ENCODE measurements at places on chromosomes 5 and 9.

DNA sequence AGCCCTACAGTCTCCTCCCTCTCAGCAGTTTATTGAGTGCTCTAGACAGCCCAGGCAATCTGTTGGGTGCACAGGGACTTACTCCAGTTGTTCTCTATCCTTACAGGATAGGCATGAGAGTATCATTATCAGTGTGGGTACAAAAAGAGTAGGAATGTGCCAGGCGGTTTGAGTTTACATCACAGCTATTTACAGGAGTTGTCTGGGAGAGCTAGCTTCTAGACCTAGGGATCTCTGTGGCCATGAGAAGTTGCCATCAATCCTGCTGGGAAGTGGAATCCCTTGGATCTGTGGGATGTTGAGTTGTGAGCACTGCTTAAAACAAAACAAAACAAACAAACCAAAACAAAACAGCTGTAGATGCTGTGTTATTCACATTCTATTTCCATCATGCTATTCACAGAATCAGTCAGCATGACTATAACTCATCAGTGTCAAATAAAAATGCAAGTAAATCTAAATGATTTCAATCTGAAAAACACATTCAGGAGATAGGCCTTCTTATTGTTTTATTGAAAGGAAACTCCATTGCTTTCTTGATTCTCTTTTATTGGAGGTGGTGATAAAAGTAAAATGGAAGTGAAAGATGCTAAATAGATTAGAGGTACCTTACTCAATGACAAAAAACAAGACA, 552.4 kb upstream of the ZNF608 start:
- DNase-seq, result no peak

GRCh38 chr9:21030389-21031035, 928 bp downstream of the HACD4 start:
- DNase-seq, result no peak

DNA sequence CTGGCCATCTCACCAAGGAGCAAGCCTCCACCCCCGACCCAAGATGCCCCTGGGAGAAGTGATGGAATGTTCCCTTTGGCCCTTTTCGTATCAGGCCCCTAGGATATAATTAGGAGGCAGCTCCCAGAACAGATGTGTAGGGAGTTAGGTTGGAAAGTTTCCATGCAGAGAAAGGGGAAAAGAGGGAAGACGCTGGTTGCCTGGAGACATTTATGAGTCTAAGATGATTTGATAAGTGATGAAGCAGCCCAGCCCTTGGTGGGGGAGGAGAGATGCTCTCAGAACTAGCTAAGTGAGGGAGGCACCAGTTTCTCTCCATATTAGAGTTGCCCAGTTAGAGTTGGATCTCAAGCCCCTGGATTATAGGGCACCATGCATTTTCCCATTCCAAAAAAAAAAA, 137.5 kb downstream of the GNA14 start:
- DNase-seq, result no peak

GRCh38 chr5:72506158-72506549, 1.1 kb downstream of the ZNF366 start:
- no peak for DNase-seq

DNA sequence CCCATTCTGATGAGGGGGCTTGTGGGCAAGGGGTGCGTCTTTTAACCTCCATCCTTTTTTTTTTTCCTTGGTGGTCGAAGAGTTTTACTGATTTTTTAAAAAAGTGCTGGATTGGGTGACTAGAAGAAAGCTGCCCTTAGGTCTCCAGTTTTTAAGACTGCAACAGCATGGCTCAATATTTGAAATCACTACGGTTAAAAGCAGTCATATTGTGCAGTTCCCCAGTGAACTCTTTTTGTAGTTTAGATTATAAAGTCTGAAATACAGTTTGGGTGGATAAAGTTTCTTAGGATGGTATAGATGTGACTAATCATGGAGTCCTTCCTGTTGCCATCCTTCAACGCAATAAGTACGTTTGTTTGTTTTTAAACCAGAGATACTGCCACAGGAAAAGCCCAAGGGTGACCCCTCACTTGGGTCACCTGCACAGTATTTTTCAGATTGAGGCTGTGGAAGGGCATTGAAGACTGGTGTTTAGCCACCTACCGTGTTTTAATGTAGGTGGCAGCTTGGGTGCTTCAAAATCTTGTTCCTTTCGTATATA, 520 bp upstream of the DHFR start:
- DNase-seq, result no peak

DNA sequence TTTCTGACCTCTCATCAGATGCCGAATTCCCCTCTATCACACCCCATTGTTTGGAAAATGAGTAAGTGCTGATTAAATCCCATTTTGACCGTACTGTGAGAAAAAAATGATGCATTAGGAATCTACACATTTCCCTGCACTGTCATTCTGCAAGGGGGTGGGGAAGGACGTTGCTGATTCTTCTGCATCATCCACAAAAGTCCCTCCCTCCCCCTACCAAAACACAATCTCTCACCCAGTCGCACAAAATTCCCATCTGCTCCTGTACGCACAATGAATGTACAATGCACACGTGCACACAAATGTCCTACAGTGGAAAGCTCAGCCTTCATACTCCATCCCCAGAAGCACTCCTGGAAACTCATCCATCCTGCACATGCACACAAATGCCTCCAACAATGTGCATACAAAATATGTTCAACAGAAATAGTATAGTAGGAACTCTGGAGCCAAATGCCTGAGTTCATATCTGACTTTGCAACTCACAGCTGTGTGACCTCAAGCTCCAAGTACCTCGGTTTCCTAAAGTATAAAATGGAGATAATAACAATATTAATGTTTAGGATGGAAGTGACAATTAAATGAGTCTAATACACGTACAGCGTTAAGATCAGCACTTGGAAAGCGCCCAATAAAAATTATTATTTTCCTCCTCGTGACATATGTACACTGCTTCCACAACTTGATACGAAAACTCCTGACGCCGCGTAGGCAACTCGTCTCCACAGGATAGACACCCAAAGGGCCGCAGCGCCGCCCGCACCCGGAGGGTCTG, 809 bp downstream of the TNIP1 start:
- peak; percentile 58 for DNase-seq

DNA sequence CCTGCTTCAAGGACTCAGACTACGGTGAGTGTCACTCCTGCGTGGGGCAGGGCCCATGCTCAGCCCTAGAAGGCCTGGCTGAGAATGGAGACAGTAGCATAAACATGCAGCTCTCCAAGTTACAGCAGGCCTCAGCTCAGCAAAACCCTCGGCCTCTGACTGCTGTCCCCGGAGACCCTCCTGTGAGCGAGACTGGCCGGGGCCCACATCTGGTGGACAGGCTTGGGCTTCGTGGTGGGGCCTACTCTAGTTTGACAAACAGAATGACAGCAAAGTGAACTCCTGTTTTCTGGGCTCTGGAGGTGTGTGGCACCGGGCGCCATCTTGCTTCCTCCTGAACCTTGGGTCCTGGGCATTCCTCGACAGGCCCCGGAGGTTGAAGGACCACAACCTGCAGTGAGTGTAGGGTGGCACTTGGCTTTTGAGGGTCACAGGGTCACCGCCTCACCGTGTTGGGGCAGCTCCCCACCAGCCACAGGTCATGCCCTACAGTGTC, 97.5 kb downstream of the PHF2 start:
- DNase-seq, result no peak

- no peak for DNase-seq
Observed at GRCh38 chr5:51225789-51226742, 157.2 kb upstream of the ISL1 start.

Data from stimulated activated CD4-positive, alpha-beta T cell treated with anti-CD3 and anti-CD28 coated beads, Interleukin-4, amount 100 ng/mL, for 48 hours (primary cell).